ENCODE measurements at places on chromosomes 5 and 9.

- no peak for DNase-seq
Measured at GRCh38 chr9:93173365-93174051, 10.4 kb upstream of the WNK2 start.

- DNase-seq, result no peak
Measured at GRCh38 chr5:151799407-151799806, 27.7 kb downstream of the G3BP1 start.

- DNase-seq, result no peak
Measured at GRCh38 chr9:35960039-35960655, 2.2 kb upstream of the OR2S2 start.

DNA sequence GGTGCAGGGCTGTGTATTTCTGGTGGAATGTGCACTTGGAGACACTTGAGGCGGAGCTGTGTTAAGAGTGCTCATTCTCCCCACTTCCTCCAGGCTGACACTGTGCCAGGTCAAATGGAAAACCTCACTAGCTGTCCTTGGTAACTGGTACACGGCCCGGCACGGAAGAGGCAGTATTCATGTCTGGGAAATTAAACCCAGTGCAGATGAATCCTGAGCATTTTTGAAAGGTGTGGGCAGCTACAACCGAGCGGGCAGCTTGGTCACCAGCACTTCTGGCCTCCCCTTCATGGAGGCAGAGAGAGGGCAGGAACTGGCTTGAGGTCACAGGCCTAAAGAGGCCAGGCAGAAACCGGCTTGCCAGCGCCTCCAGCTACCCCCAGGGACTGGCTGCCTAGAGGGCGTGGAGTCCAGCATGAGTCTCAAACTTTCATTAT is 1.6 kb downstream of the CLPTM1L start:
- DNase-seq, result no peak

- DNase-seq, result no peak
Measured at GRCh38 chr9:90960941-90961340, 159.3 kb downstream of the SYK start.

GRCh38 chr5:108615216-108615615 is 132.5 kb upstream of the FER start:
- no peak for DNase-seq

DNA sequence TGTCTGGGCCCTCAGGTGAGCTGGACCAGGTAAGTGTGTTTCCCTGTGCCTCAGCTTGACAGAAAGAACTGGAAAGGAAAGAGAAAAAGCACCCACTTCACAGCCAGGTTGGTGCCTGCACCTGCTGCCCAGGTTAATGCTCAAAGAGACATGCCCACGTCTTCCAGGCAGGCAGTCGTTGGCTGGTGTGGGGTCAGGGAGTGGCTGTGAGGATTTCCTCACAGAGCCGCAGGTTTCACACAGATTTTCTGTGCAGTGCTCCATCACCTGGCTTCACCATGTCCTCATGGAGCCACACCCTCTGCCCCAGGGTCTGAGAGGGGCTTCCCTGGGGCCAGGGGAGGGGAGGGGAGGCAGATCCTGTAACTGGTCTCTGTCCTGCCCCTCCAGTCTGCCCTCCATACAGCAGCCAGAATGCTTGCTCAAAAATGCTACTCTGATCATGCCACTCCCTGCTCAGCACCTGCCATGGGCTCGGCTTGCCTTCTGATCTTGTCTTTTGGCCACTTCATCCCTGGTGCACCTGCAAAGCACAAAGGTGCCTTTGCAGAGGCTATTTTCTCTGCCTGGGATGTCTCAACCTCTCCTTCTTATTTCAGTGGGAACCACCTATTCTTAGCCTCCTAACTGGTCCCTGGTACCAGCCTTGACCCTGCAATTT is 82.5 kb upstream of the UBTD2 start:
- DNase-seq, result no peak

DNA sequence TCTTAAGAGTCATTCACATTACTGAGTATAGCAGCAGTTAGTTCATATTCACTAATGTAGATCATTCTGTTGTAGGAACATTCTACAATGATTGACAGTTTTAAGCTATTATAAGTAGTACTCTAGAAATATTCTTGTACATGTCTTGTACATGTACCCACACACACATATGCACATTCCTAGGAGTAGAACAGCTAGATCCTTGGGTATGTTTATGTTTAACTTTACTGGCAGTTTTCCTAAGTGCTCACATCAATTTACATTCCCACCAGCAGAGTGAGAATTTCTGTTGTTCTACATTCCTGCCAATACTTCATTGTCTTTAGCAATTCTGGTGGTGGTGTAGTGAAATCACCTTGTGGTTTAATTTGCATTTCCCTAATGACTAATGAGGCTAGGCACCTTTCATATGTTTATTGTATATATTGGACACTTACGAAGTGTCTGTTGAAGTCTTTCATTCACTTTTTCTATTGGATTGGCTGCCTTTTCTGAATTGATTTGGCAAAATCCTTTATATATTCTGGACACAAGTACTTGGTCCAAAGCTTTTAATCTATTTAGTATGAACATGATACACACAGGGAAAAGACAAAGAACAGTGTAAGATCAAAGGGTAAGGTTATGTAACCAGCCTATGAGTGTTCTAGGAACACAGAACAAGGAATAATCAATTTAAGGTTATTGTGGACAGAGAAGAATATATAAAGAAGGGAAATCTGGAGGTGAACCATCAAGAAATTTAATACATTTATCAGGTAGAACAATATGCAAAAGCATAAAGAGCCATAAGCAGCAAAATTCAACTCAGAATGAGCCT is 95.6 kb downstream of the MLLT3 start:
- no peak for DNase-seq

DNA sequence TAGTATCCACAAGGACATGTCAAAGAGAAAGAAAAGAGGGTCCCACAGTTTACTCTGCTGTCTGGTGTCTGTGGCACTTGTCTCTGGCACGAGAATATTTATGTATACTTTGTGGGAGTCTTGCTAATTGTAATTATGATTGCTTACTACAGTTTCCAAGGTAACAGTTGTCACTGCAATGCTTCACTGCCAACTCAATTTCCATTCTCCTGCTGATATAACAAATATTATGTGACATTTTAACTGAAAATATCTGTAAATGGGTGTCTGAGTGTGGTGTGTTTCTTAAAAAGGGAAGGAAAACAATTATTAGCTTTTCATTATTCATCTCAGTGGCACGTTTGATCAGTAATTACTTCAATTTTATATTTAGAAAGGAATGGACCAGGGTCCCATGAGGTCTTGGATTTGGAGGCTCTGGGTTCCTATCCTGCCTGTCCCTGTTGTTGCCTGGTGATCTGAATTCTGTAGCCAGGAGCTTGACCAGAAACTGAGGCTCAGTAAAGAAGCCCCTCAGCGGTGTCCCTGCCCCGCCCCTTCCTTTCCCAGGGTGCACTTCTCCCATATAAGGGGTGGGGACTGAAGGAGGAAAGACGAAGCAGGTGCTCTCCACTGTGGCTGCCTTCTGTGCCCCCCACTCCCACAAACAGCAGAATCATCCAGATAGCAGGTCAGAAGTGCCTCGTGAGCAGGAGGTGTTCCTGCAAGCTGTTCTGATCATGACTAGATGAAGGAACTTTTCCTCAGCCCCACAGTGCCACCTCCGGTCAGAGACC is 137.3 kb upstream of the KIF2A start:
- DNase-seq, result no peak

GRCh38 chr5:168612123-168612522 is 33.0 kb upstream of the PANK3 start:
- no peak for DNase-seq

- DNase-seq, result no peak
Measured at GRCh38 chr5:123037104-123037418, 536 bp upstream of the PPIC start.

DNA sequence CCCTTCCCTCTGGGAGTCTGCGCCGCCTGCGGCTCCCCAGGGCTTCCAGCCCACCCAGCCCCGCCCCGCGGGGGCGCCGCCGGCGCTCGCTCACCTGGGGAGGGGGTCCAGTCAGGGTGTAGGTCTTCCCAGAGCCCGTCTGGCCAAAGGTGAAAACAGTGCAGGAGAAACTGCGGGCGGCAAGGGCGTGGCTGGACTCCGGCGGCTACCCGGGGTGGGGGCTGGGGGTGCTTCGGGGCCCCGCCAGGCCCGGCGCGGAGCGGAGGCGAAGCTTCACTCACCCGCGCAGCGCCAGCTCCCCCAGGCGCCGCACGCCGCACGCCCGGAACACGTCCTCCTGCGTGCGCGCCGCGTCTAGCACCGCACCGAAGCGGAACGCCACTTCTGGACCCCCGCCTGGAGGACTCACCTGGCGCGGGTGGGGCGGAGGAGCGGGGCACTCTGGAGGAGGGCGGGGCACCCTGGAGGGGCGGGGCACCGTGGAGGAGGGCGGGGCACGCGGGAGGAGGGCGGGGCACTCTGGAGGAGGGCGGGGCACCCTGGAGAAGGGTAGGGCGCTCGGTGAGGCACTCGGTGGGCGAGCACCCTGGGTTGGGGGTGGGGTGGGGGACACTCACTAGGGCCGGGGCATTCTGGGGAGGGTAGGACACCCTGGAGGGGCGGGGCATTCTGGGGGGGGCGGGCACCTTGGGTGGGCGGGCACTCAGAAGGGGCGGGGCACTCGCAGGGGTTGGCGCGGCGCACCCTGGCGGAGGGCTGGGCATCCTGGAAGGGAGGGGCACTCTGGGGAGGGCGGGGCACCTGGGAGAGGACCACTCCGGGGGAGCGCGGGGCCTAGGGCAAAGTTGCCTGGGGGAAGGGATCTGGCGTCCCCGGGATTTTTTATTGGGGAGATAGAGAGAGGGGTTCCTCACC is 814 bp downstream of the KIF12 start:
- no peak for DNase-seq

DNA sequence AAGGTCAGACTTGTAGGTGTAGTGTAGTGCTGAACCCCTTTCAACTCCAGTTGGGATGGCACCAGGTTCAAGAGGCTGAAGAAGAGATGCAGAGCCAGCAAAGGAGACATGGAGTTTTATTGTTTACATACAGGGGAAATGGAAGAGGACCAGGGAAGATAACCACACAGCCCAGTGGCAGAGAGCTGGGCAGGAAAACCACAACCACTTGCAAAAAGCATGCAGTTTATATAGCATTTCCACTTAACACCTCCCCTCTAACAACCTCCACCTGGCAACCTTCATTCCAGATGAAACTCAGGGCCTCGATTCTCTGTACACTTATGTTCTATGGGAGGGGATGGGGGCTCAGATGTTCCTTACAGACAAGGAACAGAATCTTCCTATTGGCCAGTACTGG is 56.9 kb downstream of the SNX24 start:
- no peak for DNase-seq

GRCh38 chr9:34001298-34001697 is 47.4 kb downstream of the UBAP2 start:
- no peak for DNase-seq
